ENCODE measurements at places on chromosomes 4 and X.

- no peak for DNase-seq
Measured at GRCh38 chr4:146478009-146478408, 43.7 kb downstream of the SLC10A7 start.

DNA sequence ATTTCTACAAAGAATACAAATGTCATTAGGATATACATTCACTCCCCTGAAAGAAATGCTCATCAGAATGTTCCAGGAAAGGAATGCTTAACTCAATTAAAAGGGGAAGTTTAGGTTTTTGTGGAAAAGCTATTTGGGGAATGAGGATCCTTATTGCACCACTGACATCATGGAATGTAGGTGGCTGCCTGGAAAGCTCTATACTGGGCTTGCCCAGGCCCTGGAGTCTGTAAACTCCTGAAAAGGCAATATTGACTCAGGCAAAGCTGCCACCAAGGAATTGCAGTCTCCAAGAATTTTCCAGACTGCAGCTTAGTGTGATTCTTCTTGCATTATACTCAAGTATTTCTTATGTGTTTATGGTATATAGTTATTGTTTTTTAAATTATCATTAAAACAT is 15.7 kb downstream of the DAPP1 start:
- DNase-seq, result no peak

DNA sequence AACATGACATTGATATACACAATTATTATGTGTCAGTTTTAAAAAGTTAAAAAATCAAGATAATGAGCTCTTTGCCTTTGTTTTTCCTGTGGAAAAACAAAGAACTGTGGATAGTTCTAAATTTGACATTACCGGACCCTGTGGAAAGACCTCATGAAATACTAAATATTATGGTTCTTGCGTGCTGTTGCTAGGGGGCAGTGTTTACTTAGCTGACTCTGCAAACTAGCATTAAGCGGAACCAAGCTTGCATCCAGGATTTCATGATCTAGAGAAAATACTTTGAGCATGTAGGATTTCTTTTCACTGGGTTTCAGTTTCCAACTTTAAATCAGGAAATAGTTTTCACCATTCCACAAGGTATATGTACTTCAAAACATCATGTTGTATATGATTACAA is 33.6 kb downstream of the CLCN4 start:
- no peak for DNase-seq

DNA sequence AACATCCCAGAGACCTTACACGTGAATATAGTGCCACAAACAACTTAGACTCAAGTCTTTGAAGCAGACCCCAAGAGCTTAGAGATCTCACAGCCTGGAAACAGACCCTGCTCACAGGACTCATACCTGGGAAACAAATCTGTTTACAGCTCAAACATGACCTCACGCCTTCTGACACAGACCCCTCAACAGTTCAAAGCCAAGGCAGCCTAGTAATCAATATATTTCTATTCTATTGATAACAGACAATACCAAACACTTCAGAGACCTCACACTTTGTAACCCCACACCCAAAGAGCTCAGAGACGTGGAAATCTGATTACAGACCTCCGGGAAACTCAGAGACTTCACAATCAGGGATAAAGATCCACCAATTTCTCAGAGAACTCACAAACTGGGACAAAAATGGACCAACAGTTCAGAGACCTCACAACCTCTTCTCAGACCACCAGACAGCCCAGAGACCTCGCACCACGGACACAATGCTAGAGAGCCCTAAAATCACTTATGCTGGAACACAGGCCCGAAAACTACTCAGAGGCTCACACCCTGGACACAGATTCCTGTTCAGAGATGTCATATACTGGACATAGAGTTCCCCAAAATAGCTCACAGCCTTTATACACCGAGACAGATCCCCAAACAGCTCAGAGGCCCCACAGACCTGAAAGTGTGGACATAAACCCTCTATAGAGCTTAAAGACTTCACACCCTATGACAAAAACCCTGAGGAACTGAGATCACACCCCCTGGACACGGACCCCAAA is 14.8 kb downstream of the SUV39H1 start:
- no peak for DNase-seq

DNA sequence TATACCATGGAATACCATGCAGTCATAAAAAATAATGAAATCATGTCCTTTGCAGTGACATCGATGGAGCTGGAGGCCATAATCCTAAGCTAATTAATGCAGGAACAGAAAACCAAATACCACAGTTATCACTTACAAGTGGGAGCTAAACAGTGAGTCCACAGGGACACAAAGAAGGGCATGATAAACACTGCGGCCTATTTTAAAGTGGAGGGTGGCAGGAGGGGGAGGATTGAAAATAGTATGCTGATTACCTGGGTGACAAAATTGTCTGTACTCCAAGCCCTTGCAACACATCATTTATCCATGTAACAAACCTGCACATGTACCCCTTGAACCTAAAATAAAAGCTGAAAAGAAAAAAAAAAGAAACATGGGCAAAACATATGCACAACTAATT is 16.7 kb upstream of the SLC9B1 start:
- DNase-seq, result no peak

- no peak for DNase-seq
Measured at GRCh38 chr4:134727696-134728095, 526.1 kb upstream of the PABPC4L start.

- no peak for DNase-seq
Measured at GRCh38 chr4:141311246-141312204, 90.8 kb downstream of the ZNF330 start.

GRCh38 chr4:52366621-52367020 is 292.5 kb downstream of the USP46 start:
- DNase-seq, result no peak

- DNase-seq, result no peak
Measured at GRCh38 chr4:162115333-162115732, 48.5 kb downstream of the FSTL5 start.
